ENCODE measurements at places on chromosomes 4 and X.

DNA sequence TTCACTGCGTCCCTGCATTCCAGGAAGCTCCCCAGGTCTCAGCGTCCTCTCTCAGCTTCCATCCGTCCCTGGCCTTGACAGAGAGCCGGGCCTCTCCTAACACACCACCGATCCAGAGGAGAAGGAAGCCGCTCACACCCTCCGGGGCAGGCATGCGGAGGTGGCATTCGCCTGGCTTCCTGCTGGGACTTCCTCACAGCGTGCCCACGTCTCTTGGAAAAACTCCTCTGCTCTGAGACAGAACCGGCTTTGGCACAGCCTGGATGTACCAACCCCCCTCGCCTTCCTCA is 3.2 kb downstream of the CTAG2 start:
- DNase-seq = no peak

DNA sequence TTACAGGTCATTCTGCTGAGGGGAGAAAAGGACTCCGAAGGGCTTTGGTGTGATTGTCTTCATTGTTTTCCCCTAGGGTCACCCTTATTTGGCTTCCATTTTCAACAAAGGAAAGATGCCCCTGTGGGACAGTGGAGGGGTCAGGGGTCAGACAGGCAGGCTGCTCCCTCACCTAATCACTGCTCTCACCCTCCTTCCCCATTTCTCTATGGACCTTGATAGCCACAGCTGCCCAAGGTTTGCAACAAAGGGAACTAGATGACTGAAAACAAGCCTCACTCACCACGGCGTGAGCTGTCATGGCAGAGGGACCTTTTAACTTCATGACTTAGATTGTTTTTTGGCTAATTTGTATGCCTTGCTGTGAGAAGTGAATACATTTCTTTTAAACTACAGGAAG is 40.7 kb downstream of the C4orf51 start:
- no peak for DNase-seq

DNA sequence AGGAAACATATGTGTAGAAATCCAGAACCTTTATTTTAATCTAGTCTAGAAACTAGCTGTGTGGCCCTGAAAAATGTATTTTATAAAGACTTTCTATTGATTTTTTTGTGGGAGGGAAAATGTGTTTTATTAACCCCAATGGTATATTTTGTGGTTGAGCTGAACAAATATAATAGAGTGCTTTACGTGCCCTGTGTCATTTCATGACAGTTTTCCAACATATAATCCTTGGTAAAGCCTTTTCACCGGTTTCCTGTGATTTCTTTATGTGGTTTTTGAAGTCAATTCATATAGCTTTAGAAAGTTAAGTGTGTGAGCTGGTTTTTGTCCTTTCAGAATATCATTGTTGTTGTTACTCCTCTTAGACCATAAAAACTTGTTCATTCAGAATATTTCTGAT is 375.7 kb downstream of the ADGRL3 start:
- no peak for DNase-seq

DNA sequence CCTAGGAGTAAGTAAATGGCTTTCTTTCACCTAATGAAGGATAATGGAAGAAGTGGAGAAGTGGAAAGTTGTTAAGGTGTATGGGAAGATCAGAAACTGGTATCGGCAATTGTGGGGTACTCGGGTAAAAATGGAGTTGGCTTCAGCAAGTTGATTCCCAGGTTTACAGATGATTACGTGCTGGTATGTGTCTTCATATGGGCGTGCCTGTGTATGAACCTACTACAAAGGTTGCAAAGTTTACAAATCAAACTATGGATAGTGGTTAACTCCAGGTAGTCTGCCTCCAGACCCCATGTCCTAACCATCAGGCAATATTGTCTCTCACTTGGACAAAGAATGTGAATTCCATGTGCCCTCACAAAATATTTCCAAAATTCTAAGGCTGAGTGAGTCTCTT is 773 bp downstream of the TLR3 start:
- DNase-seq = no peak

GRCh38 chrX:69562904-69563578 is 52.9 kb upstream of the EDA start:
- DNase-seq = no peak

Data from CD4-positive, alpha-beta T cell treated with Interleukin-2 at 100 ng/mL for 4 hours (primary cell).